Progenitor cell of endocrine pancreas (in vitro differentiated cells): ENCODE measurements at places on chromosomes 5 and 9. TPM values are rescaled to one million over a fixed set of nuclear protein-coding genes. Genes with fewer than 3 reads are reported as not detected.

DNA sequence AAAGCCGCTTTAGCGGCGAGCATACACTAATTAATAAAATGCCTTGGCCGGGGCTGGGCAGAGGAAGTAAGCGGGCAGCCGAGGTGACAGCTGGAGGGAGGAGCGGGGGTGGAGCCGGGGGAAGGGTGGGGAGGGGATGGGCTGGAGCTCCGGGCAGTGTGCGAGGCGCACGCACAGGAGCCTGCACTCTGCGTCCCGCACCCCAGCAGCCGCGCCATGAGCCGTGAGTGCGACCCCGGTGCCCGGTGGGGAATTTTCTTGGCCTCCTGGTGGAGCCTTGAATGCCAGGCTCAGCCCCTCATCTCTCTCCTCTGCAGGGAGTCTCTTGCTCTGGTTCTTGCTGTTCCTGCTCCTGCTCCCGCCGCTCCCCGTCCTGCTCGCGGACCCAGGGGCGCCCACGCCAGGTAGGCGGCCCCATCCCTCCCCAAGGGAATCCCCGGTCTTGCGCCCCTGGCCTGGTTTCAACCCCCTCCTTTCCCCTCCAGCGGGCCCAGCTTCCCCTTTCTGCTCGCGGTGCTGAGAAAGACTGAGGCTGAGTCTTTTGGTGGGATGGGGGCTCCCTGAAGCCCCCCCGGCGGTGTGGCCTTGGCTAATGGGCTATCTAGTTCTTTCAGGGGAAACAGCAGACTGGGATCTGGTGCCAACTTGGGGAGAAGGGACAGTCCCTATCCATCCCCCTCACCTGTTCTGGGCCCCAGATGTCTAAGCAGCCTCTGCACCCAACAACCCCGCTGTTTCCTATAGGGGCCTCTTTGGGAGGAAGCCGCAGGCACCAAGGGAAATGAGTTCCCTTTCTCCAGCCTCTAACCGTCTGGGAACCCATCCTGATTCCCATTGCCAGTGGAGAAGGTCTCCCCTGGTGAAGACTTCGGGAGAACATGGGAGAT, at the start of gene PTGS1:
Gene PTGS1, plus strand, starts transcription at position 156 of the 887 bp plus-strand sequence. Its CDS starts 61 bp downstream, at position 217.
- DNase-seq: no peak

- no peak for DNase-seq
These were observed 19.0 kb downstream of the TMC1 start for GRCh38 chr9:72540348-72540873.

- DNase-seq: no peak
These were observed 90.5 kb downstream of the RASEF start for GRCh38 chr9:82972446-82972845.

GRCh38 chr9:76810377-76810957, 46.2 kb downstream of the PCA3 start:
- DNase-seq: peak; percentile 27

GRCh38 chr5:100755435-100755834, 147.6 kb downstream of the ST8SIA4 start:
- no peak for DNase-seq

DNA sequence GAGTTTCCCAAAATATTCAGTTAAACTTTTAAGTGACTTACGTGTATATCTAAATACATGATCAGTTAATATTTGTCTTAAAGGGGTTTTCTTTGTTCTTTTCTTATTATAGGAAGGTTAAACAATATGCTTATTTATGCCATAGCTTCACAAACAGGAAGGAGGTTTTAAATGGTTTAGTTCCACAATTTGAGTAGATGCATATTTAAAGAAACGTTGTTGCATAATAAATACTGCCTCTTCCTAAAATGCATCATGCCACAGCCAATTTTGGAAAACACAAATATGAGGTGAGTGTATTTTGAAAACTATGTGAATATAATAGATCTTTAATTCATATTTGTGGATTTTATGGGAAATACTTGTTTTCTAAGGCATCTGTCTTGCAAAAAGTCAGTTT, 2.5 kb upstream of the ADRB2 start:
- no peak for DNase-seq

Gene RAPGEF1
- 57.3 and 62.8 TPM in 2 replicates for total RNA-seq

Gene CSF1R
- total RNA-seq: not detected in 2 replicates

Gene CCDC192
- total RNA-seq: 0.60 TPM in 1 of 2 replicates, not detected in the other
